ENCODE measurements at places on chromosomes 7 and 10.

DNA sequence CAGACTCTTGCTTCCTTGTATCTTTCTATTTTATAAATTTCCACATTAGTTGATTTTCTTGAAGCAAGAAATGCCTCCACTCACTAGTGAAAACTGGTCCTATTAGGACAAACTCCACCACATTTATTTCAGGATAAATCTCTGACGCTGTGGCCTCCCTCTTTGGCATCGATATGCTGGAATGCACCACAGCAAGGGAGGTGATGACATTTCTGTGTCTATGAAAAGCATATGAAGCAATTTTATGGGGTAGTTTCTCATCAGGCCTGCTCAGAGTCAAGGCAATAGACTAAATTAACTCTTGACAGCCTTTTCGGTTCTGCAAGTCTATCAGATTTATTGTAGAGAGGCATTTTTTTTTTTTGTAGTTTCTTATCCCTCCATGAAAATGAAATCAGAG, 304.4 kb downstream of the ZEB1 start:
- DNase-seq: no peak

- no peak for DNase-seq
Observed at GRCh38 chr10:24756283-24756682, 32.6 kb upstream of the ARHGAP21 start.

DNA sequence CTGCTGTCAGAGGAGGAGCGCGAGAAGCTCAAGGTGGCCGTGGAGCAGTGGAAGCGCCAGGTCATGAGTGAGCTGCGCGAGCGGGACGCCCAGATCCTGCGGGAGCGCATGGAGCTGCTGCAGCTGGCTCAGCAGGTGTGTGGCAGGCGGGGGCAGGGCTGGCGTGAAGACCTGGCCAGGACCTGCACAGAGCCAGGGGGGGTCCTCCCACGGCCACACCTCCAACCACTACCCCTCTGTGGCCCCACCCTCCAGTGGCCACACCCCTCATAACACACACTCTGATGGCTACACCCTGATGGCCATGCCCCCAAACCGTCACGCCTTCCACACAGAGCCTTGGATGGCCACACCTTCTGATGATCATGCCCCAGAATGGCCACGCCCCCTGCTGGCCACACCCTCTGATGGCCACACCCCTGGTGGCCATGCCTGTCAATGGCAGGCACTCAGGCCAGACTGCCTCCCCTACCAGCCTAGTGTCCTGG, 23.4 kb upstream of the DPYSL4 start:
- no peak for DNase-seq

- DNase-seq: no peak
Observed at GRCh38 chr10:96292971-96293920, 11.0 kb upstream of the DNTT start.

DNA sequence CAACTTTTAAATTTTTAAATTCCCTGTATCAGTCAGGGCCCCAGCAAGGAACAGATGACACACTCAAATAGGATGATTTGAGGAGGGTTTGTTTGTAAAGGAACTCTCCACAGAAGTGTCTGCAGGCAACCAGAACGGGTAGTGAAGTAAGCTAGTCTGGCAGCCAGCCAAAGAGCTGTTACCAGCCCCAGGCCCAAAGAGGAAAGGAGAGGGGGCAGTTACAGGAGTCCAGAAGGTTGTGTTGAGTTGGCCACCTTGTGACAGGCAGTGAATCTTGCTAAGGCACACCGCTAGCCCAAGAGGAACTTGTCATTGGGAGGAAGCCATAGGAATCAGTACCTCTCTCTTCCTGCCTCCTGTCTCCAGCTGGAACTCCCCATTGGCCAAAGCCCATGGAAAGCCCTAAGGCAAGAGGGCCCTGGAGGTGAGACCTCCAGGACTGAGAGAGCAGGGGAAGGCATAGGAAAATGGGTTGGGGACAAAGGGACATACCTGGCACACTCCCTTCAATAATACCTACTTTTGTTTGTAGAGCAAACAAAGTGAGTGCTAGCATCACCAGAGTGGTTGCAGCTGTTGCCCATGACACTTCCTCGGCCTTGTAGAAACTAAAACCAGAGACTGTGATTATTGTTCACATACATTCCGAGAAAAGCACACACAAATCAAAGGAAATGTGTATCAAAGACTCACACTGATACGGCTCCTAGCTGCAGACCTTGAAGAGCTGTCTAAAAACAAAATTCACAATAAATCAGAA, 25.4 kb upstream of the GATAD1 start:
- no peak for DNase-seq

DNA sequence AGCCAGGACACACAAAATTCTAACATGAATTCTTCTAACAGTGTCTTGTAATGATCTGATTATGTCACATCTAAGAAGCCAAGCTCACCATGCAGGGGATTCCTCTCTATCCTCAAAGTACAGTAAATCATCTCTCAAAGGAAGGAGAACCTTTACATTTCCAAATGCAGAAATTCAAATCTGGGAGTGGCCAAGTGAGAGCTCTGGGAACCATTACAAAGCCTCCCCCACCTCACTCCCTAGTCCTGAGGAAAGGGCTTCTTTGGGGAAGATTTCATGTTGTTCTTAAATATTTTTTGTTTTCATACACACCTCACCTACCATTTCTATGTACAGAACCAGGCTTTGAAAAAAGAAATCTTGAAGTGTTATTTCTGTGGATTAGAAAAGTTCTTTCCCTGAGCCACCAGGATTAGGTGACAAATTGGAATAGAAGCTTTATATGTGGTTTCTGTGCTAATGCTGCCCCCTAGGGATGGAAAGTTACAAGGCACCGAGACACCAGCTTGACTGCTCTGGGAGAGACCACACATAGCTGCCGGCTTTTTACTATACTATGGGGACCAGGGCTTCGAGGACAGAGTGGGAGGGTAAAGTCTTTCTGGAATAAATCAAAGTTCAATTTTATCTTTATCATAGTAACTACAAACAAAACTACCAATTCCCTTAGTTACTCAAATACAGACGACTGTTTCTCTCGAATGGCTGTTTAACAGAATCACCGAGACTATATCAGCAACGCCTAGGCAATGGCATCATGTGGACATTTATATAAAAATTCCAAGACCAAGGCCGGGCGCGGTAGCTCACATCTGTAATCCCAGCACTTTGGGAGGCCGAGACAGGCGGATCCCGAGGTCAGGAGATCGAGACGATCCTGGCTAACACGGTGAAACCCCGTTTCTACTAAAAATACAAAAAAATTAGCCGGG, 116.1 kb downstream of the RNF216 start:
- DNase-seq: peak; percentile 41

DNA sequence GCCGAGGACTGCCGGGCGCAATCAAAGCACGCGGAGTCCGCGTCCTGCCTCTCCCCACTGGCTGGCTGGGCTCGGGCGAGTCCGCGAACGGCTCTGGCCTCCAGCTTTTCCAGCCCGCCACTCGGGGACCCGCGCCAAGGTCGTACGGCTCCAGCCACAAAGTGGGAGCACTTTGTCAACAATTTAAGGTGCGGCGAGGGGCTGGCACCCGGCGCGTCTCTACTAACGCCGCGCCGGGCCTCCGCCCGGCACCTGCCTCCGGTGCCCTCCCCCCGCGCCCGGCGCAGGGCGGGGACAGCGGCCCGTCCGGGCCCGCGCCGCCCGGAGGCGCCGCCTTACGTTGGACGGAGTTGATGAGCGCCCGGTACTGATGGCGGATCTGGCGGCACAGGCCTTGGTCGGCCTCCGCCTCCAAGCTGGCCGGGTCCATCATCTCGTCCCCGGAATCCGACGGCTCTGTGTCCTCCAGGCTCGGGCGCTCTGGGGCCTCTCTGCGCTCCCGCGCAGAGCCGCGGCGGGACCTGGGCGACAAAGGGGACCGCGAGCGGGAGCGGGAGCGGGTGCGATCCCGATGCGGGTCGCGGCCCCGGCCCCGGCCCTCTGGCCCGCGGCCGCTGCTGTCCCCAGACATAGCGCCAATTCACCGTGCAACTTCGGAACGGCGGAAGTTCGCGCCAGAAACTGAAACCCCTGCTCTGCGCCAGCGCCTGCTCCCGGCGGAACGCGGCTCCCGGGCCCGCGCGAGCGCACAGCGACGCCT, at the start of gene NSMCE4A:
NSMCE4A (minus strand) TSS at position 683 of the 760 bp plus-strand sequence; CDS start at position 631, 52 bp downstream.
- DNase-seq: peak; percentile 17

- DNase-seq: no peak
Observed at GRCh38 chr7:76080204-76080603, 32.3 kb downstream of the MDH2 start.

GRCh38 chr7:21969822-21970221, 24.1 kb upstream of the CDCA7L start:
- DNase-seq: no peak

GRCh38 chr10:96470116-96470743, 43.5 kb downstream of the TLL2 start:
- no peak for DNase-seq

- no peak for DNase-seq
Observed at GRCh38 chr10:120555842-120556532, 99.0 kb downstream of the PLPP4 start.

DNA sequence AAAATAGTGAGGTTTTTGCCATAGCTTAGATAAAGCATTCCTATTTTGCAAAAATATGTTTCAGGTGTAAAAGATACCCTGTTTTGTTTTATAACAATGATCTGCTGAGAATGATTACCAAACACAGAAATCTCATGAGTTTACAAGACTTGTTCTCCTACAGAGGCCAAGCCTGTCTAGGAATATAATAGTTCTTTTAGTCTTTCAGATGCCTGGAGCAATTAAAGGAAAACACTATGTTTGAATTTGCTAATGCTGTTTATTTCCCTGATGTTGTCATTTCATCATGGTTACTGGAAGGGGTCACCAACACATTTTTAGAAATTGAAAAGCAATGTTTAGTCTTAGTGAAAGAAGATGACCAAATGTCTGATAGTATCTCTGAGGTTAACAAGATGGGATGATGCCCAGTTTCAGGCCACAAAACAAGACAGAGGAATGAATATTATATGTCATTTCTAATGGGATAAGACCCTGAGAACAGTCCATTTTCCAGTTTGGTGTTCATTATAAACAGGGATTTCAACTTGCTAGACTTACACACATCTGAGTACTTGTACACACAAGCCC, 559.9 kb downstream of the INHBA start:
- DNase-seq: no peak

- no peak for DNase-seq
Observed at GRCh38 chr10:124332426-124332825, 86.3 kb downstream of the OAT start.

GRCh38 chr7:105188201-105188600, 174.2 kb downstream of the KMT2E start:
- no peak for DNase-seq

- DNase-seq: no peak
Observed at GRCh38 chr10:127698886-127699285, 38.1 kb upstream of the FOXI2 start.

DNA sequence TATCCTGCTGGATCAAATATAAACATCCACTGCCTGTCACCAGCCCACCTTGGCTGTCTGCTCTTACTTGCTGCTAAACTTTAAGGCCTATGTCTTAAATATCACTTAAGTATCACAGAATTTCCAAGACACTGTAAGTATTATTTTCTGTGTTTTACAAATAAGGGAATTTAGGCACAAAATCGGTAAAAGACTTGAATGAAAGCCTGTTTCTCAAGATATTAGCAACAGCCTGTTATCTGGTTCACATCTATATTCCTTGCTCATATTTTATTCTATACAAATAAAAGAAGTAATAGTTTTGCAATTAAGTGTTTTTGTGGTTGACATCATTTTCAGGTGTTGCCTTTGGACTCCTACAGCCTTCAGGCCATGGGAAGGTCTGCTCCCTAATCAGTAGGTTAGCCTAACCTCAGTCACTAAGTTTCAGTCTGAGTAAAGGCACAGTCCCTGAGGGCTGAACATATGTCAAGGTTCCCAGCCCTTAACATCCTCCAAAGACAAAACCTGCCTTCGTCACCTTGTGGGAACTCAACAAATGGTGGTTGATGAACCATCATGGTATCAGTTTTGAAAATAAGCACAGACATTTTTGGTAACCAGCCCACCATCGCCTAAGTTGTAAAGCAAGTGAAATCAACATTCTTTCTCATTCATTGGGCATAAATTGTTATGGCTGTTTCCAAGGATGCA, 127.1 kb downstream of the CREB5 start:
- DNase-seq: no peak

DNA sequence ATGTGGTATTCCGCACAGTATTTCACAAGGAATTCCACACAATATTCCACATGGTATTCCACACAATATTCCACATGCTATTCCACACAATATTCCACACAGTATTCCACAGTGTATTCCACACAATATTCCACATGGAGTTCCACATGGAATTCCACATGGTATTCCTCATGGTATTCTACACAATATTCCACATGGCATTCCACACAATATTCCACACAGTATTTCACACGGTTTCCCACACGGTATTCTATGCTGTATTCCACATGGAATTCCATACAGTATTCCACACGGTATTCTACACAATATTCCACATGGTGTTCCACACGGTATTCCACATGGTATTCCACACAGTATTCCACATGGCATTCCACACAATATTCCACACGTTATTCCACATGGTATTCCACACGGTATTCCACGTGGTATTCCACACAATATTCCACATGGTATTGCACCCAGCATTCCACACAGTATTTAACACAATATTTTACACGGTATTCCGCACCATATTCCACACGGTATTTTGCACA, 137.3 kb upstream of the CHST15 start:
- no peak for DNase-seq

DNA sequence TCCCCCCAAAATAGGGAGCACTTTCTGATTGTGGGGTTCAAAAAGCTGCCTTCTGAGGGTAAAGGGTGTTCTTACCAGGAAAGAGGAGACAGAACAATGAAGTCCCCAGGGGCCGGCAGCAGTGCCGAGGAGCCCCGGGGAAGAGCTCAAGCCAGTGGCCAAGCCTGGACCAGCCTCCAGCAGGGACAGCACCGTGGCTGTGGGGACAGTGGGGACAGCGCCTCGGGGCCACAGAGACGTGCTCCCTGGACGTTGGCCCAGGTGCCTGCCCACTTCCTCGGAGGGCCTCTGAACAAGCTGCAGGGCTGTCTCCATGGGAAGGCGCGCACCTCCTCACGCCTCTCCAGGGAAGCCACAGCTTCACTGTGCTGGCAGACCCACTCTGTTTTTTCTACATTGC, 312.6 kb downstream of the PTPRN2 start:
- DNase-seq: no peak

GRCh38 chr7:79531116-79531515, 77.6 kb upstream of the MAGI2 start:
- DNase-seq: no peak

DNA sequence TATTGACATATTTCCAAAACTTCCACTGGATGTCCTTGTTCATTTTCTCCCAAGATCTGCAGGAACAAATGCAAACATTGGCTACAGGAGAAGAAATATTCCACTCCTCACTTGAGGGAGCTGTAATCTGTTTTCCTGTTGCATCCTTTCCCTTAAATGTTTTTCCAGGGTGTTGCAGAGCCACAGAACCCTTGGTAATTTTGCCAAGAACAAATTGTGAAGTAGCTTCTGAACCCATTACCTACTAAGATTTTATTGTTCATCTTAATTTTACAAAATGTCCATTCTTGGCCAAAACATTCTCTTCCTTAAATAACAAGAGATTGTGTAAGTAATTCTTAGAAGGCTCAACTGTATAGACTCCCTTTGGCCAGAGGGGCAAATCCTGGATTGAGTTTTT, 177.0 kb downstream of the GNAT3 start:
- no peak for DNase-seq

- DNase-seq: no peak
Observed at GRCh38 chr10:108544500-108545120, 1378.7 kb downstream of the XPNPEP1 start.

Measured in stimulated activated CD4-positive, alpha-beta T cell treated with anti-CD3 and anti-CD28 coated beads, Interleukin-1b, Interleukin-23, amount 100 ng/mL, for 1 hour (primary cell).